ENCODE measurements at places on chromosomes 6 and 20. TPM values are rescaled to one million over a fixed set of nuclear protein-coding genes. Genes with fewer than 3 reads are reported as not detected.
A peak's percentile ranks its signal among the peaks of the same experiment; 100 is the strongest.

- DNase-seq: no peak
Observed at GRCh38 chr6:129120856-129121638, 238.1 kb downstream of the LAMA2 start.

GRCh38 chr6:121302882-121303281, 31.4 kb downstream of the TBC1D32 start:
- no peak for DNase-seq

- no peak for DNase-seq
Observed at GRCh38 chr6:1070085-1070521, 241.8 kb upstream of the FOXQ1 start.

DNA sequence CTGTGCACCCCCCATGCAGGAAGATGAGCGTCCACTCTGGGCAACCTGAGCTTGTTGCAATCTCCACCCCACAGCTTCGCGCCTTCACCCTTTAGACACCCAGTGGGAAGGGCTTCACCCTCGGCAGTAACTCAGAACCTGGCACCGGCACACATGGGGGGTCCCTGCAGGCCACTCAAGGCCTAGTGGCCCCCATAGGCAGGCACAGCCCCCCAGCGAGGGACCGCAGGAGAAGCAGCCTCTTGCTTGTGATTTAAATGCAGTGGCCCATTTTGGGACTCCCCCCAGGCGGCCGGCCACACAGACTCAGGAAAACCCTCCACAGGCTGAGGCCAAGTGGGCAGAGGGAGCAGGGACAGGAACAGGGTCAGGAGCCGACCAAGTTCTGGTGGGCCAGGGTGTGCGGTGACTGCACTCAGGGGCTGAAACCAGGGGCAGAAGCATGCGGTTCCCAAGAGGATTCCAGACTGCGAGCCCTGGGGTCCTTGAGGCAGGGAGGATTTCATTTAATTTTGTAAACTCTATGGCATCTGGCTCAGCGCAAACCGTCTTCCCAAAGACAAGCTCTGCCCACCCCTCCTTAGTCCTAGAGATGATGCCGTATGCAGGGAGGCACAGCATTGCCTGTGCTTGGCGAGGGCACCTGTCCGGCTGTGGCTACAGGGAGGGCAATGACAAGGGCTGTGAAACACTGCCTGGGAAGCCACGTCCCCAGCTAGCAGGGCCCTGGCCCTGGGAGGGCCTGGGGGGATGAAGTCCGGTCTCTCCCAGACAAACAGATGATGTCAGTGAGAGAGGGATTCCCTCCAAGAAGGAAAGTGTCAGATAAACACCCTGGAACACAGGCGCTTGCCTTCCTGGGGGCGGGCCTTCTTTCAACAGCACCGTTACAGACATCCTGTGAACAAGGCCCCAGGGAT, 52.9 kb upstream of the GPR31 start:
- no peak for DNase-seq

DNA sequence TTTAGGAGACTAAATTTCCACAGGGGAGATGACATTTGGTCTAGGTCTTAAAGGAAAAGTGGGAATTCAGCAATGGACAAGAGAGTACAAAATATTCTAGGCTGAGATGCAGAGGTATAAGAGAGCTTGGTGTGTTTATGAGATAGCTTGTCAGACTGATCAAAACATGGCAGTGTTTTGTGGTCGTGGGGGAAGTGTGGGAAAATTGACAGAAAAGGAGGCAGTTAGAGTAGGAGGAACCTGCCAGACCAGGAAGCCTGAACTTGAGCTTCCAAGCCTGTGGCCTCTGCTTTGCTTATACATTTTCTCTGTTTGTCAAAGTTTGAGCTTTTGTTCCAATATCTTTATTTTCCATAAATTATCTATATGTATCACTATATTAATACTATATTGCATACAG, 69.5 kb upstream of the MAP3K7 start:
- DNase-seq: no peak

DNA sequence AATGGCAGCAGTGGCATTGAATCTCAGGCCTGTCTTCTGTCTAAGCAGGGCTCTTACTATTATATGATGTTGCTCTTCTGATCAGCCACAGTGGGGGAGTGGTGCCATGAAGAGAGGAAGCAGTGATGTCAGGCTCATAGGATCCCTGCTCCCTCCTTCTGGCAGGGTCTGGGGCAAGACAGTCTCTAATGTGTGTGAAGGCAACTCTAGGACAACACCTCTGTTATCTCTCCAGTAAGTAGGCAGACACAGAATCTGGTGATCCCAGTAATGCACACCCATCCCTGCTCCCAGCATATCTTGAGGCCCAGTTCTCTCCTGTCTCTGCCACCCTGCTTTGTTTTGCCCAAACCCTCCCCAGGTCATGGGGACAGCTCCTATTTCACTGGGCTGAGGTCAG, 8.8 kb downstream of the C20orf202 start:
- no peak for DNase-seq

- DNase-seq: no peak
Observed at GRCh38 chr6:54913211-54913610, 66.6 kb downstream of the FAM83B start.

DNA sequence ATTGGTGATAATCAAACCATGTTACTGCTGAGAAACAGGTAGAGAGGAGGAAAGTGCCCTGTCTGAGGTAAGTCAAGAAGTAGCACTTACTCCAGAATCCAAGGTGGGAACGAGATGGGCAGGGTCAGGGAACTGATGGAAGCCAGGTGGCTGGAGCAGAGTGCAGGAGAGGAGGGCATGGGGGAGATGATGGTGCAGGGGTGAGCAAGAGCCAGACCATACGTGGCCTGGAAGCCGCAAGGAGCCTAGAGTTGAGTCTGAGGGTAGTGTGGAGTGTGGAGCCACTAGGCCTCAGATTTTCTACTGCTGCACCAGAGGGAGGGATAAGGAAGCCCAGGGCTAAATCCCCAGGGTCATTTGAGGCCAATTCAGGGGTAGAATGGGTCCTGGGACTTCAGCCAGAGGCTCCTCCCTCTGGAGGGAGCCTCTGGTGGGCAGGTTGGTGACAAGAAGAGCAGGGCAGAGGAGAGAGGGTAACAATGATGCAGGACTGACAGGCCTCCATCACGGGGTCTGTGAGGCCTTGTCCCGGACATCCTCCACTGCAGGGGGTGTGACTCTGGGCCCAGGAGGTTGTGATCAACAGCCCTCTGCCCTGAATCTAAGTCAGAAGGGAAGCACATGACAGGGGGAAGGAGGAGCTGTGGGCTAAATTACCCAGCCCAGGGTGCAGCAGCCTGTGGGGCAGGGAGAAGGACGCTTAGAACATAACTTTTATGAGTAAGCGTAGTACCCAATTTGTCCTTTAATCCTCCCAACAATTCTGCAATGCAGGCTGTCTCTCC, 28.7 kb downstream of the COX4I2 start:
- peak; percentile 46 for DNase-seq

ANGPT4 gene
- total RNA-seq: not detected

SMOC2 gene
- total RNA-seq: not detected

SEMG1 gene
- not detected for total RNA-seq

OR2H2 gene
- total RNA-seq: not detected

DEFB119 gene
- not detected for total RNA-seq

Data from activated naive CD4-positive, alpha-beta T cell treated with anti-CD3 and anti-CD28 coated beads for 36 hours (primary cell).